ENCODE measurements at places on chromosomes 4 and X.
A peak's percentile ranks its signal among the peaks of the same experiment; 100 is the strongest.

DNA sequence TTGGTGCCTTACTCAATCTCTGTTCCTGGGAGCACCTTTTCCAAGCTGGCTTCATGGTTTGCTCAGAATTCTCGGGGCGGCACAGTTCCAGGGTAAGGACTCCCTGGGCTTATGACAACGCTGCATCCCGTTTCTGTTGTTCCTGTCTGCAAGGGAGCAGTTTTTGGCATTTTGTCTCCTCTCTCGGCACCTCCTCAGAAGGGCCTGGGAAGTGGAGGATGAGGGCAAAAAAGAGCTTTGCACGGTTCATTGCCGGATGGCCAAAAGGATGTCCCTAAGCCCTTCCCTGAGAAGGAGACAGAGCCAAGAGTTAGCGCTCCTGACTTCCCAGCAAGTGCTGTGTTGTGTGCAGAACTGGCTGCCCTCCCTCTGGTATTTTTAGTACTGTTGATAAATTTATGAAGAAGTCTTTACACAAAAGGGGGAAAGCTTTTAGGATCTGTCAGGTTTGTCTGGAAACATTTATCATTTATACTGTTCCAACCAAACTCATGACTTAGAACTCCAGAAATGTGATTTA lies 13.4 kb downstream of the SRD5A3 start:
- DNase-seq = no peak

- no peak for DNase-seq
Measured at GRCh38 chr4:148238811-148239493, 203.3 kb downstream of the NR3C2 start.

DNA sequence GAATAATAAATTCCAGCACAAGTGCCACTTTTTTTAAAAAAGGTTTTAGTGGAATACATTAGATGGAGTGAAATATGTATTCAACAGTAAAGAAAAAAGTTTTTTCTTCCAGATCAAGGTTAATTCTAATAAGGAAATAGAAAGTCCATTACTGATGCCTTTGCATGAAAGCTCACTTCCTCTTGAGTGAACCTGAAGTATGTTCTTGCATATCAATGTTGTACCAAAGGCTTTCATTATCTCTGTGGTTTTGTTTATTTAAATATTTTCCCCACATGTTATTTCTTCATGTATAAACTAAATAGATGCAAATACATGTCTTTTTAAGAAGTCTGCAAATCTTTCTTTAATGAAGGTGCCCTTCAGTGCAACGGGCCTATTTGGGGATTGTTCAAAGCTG lies 307.9 kb downstream of the C4orf33 start:
- DNase-seq = no peak

GRCh38 chr4:159024266-159024665 lies 78.6 kb upstream of the RAPGEF2 start:
- no peak for DNase-seq

- no peak for DNase-seq
Measured at GRCh38 chrX:39514801-39515200, 583.0 kb downstream of the BCOR start.

GRCh38 chr4:24849351-24849750 lies 54.0 kb downstream of the SOD3 start:
- no peak for DNase-seq

- no peak for DNase-seq
Measured at GRCh38 chr4:108346818-108347210, 178.1 kb upstream of the LEF1 start.

DNA sequence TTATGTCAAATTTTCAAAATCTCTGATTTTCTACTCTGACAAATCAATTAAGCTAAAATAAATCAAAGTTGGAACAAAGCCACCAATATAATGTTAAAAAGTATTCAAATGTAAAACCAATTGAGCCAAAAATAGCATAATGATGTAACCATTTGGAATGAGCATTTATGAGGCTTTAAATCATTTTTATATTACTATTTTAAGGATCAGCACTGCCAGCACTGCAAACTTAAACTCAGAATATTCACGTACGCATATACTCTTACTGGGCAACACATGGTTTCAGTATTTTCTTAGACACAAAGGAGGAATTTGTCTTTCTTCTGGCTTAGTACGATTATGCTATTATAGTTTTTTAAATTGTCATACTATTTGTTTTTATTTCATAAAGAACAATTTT lies 52.2 kb downstream of the AFAP1 start:
- no peak for DNase-seq

DNA sequence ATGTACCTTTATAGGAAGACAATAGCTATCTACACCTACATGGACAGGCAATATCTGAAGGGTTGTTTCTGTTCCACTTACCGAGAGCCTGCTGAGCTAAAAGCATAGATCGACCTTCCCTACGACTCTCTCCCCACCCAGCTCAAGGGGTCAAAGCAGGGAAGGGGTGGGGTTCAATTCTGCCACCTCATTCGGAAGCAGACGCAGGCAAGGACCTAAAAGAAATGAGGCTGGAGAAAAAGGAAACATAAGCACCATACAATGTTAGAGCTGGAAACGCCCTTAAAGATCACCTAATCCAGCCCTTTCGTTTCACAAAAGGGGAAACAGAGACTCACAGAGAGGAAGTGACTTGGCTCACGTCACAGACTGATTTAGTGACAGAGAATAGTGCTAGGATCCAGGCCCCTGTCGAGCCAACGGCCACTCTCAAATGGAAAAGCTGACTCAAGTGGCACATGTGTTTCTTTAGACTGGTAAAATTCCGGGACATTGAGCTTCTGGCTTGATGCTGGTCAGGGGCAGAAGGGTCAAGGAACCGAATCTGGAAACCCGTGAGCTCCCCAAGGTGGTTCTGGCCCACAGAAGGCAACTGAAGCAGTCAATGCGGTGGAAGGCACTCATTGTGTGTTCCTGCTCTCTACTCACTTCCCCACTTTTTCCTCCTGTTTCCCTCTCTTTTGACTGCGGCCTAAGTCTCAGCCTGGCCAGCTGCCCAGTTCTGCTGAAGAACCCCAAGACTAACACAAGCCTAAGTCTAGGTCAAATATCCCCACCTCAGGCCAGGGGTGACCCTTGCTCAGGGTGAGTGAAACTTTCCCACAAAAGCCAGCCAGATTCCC lies 7.5 kb downstream of the SEPTIN6 start:
- no peak for DNase-seq

- DNase-seq = no peak
Measured at GRCh38 chr4:48445704-48446103, 37.4 kb upstream of the SLC10A4 start.

DNA sequence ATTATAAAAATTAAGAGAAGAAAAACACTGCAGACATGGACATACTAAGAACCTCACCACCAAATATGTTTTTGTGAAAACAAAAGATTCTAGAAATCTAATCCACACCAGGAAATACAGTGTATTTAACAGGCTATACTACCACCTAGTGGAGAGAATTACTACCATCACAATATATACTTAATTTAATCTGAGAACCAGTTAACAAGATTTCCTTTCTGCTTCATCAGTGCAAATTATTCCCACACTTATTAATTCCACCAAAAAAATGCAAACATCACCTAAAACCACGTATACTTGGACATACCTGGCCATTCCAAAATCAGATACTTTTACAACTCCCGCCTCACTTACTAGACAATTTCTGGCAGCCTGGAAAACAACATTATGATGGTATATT lies 7.0 kb upstream of the TXK start:
- DNase-seq = peak; percentile 33

DNA sequence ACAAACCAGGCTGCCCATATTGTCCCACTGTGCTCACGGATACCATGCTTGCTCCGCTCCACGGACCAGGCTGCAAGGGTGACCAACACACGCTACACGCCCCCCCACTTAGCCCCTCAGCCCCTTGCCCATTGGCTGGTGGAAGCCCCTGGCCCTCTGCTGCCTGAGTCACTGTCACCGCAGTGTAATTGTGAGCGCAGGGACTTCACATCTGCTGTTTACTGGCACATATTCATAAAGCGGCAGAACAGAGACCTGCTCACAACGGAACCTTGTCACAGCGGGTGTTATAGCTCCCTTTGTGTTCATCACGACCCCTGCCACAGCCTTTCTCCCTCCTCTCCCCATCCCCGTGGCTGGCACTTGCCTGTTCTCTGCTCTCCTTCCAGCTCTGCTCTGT lies 83.7 kb downstream of the PSAPL1 start:
- no peak for DNase-seq

DNA sequence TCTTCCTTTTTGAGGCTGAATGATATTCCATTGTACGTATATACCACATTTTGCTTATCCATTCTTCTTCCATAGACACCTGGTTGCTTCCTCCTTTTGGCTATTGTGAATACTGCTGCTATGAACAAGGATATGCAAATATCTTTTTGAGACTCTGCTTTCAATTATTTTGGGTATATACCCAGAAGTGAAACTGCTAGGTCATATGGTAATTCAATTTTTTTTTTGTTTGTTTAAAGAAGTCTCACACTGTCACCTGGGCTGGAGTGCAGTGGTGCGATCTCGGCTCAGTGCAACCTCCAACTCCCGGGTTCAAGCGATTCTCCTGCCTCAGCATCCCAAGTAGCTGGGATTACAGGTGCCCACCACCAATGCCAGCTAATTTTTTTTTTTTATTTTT lies 75.3 kb downstream of the METTL14 start:
- DNase-seq = no peak

DNA sequence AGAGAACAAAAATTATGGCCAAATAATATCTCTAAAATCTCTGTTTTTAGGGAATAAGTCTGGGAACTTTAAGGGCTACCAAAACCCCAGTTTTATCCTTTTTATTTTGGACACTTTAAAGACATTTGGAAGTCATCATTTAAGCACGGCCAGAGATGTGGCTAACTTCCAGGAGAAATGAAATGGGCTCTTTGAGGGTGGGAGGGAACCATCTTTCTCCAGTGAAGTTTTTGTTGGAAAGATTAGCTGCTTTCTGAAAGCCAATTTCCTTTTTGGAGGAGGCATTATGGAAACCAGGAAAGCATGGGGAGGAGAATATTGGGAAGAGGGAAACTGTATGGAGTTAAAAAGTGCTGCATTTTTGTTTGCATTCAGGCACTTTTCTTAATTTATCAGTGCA lies 4.8 kb downstream of the VSIG1 start:
- DNase-seq = no peak

GRCh38 chr4:55078987-55079386 lies 46.4 kb downstream of the KDR start:
- DNase-seq = no peak

DNA sequence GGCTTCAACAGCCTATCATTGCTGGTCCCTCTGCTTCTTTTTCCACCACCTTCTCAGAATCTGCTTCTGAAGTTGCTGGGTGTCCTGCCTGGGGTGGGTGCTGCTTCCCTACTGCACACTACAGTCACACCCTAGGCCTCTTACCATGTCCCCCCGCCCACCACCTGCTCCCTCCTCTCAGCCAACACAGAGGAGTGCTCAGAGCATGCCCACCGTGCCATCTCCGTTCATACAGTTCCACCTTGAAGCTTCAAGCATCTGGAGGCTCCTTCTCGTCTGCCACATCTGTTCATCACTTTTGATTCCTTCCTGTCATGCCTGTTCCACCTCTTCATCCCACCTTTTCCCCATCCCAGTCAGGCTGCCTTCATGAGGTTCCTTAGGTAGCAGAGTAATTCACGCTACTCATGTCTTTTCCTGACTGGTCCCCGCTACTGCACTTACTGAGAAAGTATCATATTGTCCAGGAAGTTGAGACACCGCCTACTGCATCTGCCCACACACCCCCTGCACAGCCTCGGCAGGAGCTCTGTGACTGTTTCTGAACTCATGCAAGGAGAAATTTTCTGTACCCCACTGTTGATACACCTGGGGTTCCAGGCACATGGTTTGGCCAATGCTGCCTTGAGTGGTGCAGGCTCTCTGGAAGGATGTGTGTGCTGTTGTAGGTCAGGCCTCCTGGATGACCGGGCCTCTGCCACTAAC lies 39.5 kb downstream of the HADH start:
- DNase-seq = no peak

- DNase-seq = no peak
Measured at GRCh38 chrX:65723706-65724105, 56.3 kb downstream of the MSN start.

GRCh38 chr4:41473176-41473575 lies 64.8 kb upstream of the LIMCH1 start:
- DNase-seq = no peak

DNA sequence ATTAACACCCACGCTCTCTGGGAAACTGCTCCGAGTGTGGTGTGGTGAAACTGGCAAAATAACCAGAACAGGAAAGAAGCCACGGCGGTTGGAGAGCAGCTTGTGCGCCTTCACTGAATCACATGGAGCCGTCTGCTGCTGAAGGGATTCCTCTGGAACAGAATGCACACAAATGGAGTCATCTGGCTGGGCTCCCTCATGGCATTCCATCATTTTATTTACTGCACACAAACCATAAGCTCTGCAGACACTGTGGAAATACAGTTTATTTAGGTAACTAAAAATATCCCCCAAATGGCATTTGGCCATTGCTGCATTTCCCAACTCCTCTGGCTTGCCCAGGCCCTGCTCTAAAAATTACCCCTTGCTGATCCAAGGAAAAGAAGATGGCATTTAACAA lies 187.0 kb upstream of the S100G start:
- no peak for DNase-seq

- DNase-seq = no peak
Measured at GRCh38 chr4:129223945-129224344, 128.0 kb downstream of the C4orf33 start.

GRCh38 chrX:57929373-57929772 lies 19.1 kb upstream of the ZXDA start:
- no peak for DNase-seq

DNA sequence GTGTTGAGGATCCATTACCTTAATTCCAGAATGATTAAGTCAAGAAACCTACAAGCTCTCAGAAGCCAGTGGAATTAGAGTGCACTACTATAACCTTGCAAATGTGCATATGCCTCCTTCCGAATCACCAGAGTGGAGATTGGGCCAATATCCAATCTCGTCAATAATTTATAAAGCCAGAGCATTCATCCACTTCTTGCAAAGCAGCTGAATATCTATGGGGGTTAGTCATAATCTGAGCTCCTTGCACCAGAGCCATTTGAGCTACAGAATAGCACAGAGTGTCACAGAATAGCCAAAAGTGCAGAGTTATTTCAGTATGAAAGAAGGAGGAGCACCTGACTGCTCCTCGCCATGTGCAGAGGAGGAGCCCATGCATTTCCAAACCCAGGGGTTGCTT lies 69.2 kb upstream of the MTM1 start:
- no peak for DNase-seq

- DNase-seq = no peak
Measured at GRCh38 chrX:114006664-114007063, 577.2 kb upstream of the HTR2C start.

- no peak for DNase-seq
Measured at GRCh38 chrX:46216406-46216805, 328.8 kb downstream of the ZNF674 start.

GRCh38 chr4:2093265-2093664 lies 34.1 kb downstream of the NAT8L start:
- DNase-seq = no peak

DNA sequence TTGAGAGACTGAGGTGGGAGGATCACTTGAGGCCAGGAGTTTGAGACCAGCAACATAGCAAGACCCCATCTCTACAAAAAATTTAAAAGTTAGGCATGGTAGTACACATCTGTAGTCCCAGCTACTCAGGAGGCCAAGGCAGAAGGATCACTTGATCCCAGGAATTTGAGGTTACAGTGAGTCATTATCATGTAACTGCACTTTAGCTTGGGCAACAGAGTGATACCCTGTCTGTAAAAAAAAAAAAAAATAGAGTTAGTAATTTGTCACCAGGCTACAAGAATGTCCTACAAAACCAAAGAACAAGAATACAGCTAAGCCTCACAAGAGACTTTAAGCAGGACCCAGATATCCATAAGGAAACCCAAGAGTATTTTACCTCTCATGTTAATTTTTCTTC lies 27.0 kb upstream of the RAB28 start:
- no peak for DNase-seq
